Fibroblast of skin of left biceps (primary cell): ENCODE measurements at places on chromosomes 4 and X.

DNA sequence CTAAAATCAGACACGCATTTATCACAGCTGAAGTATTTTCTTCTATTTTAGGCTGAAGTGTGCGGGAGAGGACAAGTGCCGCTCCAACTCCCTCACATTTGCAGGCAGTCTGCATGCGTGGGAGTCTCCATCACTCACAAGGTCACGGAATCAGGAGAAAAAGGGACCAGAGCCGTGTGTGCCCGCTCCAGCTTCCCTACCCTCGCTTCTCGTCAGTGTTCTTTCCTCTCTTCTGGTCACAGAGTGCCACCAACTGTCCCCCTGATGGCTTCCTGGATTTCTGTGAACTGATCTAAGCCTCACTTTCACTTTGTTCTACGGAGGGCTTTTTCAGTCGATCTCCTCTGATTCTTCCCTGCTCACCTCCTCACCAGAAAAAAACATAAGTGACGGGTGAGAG, 407.4 kb upstream of the AADAT start:
- no peak for DNase-seq

DNA sequence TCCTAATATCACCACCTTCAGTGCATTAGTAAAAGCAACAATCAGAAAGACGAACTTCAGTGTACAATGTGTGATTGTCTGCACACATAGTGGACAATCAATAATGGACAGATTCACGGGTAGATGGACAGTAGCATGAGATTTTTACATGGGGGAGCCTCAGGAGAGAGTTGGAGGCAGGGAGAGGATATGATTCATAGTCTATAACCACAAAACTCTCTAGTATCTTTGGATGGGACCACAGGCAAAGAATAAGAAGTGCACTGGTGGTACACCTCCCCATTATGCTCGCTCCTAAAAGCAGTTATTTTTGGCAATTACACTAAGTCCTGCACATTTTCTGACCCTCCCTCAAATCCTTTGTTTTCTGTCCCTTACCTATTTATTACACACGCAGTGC, 624.4 kb upstream of the ACTRT1 start:
- DNase-seq: no peak

DNA sequence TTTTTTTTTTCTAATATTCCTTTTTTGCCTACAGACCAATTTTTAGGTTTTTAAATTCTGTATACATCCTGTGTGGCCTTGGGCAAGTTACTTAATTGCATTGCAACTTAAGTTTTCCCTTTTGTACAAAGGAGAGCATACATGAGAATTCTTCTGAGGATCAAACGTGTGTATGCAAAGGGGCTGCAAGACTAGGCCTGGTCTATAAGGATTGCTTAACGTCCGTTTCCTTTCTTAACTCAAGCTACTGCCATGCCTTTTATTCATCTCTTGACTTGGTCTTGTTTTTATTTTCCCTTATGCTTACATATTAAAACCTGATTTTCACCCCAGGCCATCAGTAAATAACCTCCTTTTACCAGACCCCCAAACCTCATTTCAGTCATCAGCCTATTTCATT, 13.6 kb downstream of the RBPJ start:
- no peak for DNase-seq

DNA sequence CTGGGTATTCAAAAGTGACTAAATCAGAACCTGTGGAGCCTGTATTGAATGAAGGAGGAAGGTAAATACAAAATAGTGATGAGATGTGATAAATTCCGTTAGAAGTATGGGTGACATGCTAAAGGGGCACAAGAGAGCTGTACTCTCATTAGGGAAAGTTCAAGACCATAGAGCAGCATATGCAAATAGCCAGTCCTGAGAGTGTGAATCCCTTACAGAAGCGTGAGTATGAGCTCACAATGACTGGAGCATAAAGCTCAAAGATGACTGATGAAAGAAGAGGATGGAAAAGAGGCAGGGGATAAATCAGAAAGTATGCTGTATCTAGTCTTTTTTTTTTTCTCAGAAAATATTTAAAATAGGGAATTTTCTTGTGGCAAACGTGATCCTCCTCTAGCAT, 12.1 kb upstream of the NPFFR2 start:
- no peak for DNase-seq

GRCh38 chr4:153497988-153498967, 32.1 kb downstream of the TMEM131L start:
- DNase-seq: peak; percentile 76

- DNase-seq: no peak
Measured at GRCh38 chr4:152771741-152772533, 7.6 kb downstream of the TIGD4 start.

DNA sequence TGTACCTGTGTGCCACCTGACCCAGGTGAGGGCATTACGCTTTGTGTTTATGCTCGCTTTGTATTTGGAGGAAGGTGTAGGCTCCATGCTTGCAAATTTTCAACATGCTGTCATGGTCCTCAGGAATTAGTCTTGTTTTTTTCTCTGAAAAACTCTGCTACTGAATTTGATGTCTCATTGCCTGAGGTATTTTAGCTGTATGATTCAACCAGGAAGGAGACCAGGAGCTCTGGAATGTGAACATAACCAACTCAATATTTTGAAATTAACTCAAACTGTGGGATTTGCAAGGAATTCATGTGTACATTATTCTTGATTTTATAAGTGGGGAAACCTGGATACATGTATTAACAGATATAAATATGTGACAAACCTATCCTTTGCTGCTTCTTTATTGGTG, 134.1 kb downstream of the SLC4A4 start:
- peak; percentile 78 for DNase-seq

DNA sequence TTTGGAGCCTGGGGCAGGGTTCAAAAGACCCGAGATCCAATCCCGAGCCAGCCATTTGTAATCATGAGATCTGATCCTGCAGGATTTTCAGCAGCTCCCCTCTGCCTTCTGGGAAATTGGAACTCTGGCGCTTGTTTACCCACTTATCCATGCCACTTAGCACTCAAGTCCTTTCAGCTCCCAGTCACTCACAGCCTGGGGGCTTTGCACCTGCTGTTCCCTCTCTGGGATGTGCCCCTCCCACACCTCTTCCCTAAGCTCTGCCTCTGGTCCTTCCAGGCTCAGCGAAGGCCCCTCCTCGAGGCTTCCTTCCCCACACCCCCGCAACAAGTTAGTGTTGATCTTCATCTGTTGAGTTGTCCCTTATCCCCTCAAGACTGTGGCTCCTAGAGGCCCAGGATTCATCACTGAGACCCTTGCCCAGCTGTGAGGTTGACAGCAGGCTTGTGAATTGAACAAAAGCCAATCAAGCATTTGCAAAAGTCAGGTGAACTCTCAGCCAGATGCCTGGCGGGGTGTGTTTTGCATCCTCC, 99.1 kb upstream of the AFAP1 start:
- no peak for DNase-seq
